ENCODE measurements at places on chromosomes 7 and 10.

DNA sequence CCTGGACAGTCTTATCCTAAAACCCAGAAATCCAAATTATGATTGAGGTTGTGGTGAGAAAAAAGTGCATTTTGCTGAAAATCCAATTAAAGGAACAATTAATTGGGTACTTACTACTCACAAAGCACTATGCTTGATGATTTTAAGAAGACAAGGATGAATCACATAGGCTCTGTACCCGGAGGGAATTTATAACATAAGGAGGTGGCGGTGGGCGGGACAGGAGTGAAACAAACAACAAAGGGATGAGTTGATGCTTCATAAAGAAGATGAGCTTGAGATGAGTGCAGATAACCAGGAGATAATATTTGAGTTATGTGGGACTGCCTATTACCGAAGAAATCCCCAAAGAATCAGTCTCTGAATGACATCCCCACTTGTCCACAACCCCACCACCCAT, 171.1 kb upstream of the FZD8 start:
- DNase-seq: no peak

DNA sequence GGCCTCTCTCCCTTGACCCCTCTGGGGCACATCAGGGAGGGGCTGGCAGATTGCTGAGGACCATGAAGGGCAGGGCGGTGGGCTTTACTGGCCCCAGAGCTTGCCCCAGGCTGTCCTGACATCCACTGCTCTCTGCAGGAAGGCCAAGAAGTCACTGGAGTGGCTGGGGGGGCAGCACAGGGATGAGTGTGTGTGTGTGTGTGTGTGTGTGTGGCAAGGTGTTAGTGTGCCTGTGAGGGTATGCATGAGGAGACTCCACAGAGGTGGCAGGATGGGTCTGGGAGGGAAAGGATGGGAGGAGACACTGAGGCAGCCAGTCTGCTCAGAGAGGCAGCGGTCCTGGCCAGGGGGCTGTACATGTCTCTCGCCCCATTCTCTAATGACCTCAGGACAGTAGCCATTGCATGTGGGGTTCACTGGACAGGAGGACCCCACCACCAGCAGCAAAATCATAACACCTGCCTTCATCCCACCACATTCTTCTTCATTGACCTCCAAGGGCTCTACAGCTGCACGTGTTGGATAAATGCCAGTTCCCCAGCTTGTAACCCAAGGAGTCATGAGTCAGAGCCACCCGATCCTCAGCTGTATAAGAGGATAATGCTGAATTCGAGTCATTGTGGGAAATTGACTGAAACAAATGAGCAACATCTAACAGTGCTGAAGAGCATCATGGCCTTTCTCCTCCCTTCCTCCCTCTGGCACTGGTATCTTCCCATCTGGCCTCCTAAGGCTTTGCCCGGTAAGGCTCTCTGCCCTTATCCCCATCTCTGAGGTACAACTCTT, 720.5 kb downstream of the GRID1 start:
- no peak for DNase-seq

GRCh38 chr7:118013252-118014010, 140.2 kb upstream of the CTTNBP2 start:
- no peak for DNase-seq

DNA sequence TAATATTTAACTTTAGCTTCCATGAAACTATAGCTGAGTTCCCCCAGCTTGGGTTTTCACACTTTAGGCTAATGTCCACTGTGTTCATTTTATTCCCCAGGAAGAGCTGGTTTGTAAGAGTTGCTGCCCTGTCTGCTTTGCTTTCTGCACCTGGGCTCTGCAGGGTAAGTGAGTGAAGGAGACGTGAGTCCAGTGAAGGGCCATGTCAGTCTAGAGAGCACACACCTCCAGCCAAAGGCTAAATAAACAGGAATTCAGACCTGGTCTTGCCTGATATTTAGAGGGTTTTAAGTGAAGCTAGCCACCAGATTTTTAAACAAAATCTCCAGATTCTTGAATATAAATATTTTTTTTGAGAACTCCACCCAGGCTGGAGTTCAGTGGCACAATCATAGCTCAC, 24.5 kb upstream of the FZD1 start:
- no peak for DNase-seq

GRCh38 chr7:77306231-77307067, 106.8 kb upstream of the FGL2 start:
- no peak for DNase-seq

GRCh38 chr10:59839576-59839975, 66.8 kb downstream of the CCDC6 start:
- DNase-seq: no peak

GRCh38 chr7:134778941-134779740, at the start of gene CALD1:
CALD1 (plus strand) TSS chr7:134779634; CDS start chr7:134867734, 88,100 bp downstream.
- no peak for DNase-seq

GRCh38 chr10:44911081-44911540, at the start of gene TMEM72:
TMEM72 (plus strand) TSS chr10:44911337; CDS start chr10:44911513, 176 bp downstream.
- DNase-seq: no peak

- DNase-seq: no peak
Observed at GRCh38 chr7:105306298-105306748, 82.4 kb downstream of the SRPK2 start.

GRCh38 chr7:80918909-80919721, at the start of gene SEMA3C:
SEMA3C (minus strand) TSS chr7:80919051; CDS start chr7:80916781, 2,270 bp downstream.
- no peak for DNase-seq

- DNase-seq: no peak
Observed at GRCh38 chr10:67603701-67604100, 92.3 kb downstream of the CTNNA3 start.

GRCh38 chr10:124180947-124181549, 87.7 kb upstream of the CHST15 start:
- no peak for DNase-seq

- DNase-seq: no peak
Observed at GRCh38 chr10:133133471-133134231, 26.4 kb upstream of the KNDC1 start.

DNA sequence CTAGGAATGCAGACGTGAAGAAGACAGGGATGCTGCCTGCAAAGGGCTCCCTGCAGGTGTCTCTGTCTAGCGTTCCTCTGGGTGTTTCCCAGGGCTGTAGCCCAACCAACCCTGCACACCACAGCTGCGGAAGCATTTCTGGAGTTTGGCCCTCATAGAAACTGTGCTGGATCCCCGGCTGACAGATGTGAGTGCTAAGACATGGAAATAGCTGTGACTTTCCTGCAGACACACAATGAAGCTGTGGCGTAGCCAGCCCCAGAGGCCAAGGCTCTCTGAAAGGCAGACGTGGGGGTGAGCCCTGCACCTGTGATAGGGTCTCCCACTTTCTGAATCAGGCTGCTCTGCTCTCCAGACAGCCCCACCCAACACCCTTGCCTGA, 44.8 kb downstream of the ADCYAP1R1 start:
- no peak for DNase-seq

DNA sequence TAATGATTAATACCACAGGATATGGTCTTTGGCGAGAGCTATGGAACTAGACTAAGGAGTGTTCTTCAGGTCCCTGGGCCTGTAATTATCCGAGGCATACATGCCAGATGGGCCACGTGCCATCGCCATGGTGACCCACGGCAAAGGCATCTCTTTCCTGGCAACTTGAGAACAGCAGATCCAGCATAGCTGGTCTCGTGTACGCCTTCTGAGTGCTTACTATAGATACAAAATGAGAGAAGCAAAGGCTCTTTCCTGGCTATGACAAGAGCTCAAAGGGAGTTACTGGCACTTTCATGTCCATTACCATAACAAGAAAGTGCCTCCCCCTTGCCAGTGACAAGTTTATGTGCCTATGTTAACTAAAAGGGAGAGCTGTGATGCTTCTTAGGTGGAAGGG, 26.0 kb upstream of the GLI3 start:
- DNase-seq: no peak
